ENCODE measurements at places on chromosomes 5 and 9.
A peak's percentile ranks its signal among the peaks of the same experiment; 100 is the strongest.

GRCh38 chr9:26530841-26531240 is 361.8 kb downstream of the CAAP1 start:
- no peak for DNase-seq

DNA sequence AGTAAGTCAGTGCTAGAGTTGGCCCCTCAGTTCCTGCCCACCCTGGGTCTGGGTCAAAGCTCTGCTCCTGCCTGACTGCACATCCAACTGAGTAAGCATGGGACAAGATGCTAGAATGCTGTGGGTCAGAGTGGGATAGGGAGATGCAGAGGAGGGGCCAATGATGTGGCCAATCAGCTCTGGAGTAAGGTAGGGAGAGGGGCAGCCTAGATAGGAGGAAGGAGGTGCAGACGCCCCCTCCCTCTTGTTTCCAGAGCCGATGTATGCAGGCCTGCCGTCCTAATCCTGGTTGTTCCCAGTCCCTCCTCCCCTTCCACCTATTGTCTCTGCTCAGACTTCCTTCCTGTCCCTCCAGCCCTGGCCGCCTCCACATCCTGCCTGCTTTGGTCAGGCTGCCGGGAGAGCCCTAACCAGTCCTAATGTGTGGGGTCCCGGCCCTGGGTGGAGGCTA is 1.3 kb downstream of the ARAP3 start:
- DNase-seq: no peak

DNA sequence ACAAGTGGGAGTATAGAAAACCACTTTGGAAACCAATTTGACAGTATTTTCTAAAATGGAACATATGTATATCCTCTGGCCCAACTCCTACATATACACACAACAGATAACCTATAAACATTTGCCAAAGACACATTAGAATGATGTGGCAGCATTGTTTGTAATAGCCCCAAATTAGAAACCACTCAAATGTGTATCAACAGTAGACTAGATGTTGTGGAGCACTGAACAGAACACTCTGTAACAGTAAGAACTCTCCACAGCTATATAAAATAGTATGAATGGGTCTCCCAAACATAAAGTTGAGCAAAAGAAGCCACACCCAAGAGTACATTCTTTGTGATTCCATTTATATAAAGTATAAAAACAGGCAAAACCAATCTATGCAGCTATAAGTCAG is 6.1 kb downstream of the ZNF622 start:
- DNase-seq: no peak

GRCh38 chr9:82777366-82777765 is 285.6 kb downstream of the RASEF start:
- no peak for DNase-seq

DNA sequence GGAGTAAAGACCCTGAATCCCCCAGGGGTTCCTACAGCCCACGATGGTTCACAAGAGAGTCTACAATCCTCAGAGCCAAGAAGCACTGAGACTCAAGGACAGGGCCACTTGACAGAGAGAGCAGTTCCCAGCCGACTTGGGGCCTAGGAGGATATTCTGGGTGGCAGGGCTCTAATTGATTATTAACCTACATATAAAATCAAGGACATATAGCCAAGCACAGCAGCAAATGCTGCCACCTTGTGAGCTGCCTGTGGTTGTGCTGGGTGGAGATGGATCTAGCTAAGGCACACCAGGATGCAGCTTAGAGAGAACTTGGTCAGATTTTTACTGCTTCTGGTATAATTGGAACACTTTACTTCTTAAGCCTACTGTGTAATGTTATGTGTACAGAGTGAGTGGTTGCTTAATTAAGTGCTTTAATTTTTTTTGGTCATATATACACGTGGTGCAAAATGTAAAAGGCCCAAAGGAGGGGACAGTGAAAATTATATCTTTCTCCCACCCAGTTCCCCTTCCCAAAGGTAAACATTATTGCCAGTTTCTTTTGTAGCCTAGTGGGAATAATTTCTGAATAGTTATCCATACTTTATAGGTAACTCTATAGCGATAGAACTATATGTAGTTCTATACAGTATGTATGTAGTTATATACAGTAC is 78.8 kb downstream of the F2RL2 start:
- DNase-seq: no peak

DNA sequence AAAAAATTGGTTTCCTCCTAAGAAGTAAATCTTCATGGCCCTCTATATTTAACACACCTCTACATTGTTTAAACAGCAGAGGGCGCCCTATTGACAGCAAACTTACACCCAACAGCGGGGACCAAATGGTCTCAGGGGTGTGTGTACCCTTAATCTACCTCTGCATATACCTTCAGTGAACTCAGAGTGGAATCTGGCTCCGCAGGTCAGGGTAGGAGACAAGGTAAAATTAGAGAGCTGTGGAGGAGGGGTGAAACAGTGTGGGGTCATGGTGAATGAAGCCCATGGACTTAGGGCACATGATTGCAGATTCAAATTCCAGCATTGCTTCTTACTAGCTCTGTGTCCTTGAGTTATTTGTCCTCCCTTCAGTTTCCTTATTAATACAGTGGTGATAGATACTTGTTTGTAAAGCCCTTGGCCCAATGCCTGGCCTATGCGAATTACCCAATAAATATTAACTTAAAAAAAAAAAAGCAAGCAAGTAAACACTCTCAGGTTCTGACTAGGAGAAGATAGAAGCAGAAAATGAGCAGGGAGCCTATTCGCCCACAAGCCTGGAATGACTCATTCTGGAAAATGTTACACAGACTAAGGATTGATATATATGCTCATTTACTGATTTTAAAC is 122.9 kb downstream of the CAVIN4 start:
- DNase-seq: peak; percentile 71

DNA sequence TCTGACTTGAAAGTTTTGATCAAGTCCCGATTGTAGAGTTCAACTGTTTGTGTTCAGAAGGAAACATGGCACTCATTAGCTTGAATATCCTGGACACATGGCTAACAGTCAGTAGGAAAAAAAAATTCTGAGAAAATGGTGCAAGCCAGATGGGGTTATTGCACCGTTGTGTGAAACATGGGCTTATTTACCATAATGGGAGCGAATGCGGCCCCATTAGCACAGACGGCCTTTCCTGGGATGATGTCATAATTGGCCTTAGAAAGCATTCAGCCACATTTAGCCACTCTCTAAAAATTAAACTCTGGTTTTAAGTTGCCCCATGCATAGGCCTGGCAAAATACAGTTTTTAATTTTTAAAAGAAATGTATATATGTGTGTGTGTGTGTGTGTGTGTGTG is 112.1 kb downstream of the IRX2 start:
- DNase-seq: no peak

GRCh38 chr5:66178799-66179198 is 34.7 kb downstream of the SREK1 start:
- no peak for DNase-seq

DNA sequence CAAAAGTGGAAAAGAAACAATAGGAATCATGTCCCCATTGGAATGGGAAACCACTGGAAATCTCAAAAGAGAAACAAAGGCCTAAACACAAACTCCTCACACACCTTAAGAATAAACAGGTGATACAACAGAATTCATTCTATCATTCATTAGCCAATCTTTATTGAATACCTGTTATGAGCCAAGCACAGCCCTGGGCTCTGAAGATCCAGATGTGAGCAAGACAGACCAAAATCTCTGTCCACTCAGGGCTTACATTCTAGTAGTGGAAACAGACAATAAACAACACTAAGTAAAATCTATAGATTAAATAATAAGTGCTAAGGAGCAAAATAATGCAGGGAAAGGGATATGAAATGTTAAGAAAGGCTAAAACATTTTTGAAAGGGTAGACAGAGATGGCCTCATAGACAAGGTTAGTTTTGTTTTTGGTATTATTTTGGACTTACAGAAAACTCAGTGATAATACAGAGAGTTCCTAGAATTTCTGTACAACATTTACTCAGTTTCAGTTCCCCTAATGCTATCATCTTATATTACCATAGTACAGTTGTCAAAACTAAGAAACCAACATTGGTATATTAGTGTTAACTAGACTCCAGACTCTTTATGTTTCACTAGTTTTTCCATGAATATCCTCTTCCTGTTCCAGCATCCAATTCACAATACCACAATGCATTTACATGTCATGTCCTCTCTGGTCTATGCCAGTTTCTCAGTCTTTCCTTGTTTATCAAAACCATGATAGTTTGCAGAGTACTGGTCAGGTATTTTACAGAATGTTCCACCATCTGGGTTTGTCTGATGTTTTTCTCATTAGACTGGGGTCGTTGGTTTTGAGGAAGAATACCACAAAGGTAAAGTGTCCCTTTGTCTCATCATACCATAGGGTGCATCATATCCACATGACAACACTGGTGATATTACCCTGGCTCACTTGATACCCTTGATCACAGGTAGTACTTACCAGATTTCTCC is 103.7 kb downstream of the SIL1 start:
- DNase-seq: no peak

DNA sequence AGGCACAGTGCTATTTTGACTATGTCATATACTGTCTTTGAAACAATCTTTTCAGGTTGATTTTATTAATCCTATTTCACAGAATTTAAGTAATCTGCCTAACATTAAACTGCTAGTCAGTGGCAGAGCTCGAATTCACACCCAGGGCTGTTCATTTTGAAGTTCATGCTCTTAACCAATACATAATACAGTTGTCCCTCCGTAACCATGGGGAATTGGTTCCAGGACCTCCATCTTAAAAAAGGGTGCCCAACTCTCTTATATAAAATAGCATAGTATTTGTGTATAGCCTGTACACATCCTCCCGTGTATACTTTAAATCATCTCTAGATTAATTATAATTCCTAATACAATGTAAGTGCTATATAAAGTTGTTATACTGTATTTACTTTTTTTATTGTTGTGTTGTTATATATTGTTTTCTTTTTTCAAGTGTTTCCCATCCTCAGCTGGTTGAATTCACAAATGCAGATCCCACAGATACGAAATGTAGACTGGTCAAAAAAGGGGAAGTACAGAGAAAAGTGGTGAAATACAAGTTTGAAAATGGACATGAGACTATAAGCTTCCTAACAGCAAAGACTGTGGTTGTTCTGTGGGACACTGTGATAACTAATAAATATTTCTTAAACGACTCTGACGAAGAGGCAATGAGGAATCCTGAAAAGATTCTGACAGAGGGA is 18.3 kb downstream of the RFX3 start:
- DNase-seq: no peak

- no peak for DNase-seq
Measured at GRCh38 chr9:129849901-129850300, 14.6 kb downstream of the USP20 start.

DNA sequence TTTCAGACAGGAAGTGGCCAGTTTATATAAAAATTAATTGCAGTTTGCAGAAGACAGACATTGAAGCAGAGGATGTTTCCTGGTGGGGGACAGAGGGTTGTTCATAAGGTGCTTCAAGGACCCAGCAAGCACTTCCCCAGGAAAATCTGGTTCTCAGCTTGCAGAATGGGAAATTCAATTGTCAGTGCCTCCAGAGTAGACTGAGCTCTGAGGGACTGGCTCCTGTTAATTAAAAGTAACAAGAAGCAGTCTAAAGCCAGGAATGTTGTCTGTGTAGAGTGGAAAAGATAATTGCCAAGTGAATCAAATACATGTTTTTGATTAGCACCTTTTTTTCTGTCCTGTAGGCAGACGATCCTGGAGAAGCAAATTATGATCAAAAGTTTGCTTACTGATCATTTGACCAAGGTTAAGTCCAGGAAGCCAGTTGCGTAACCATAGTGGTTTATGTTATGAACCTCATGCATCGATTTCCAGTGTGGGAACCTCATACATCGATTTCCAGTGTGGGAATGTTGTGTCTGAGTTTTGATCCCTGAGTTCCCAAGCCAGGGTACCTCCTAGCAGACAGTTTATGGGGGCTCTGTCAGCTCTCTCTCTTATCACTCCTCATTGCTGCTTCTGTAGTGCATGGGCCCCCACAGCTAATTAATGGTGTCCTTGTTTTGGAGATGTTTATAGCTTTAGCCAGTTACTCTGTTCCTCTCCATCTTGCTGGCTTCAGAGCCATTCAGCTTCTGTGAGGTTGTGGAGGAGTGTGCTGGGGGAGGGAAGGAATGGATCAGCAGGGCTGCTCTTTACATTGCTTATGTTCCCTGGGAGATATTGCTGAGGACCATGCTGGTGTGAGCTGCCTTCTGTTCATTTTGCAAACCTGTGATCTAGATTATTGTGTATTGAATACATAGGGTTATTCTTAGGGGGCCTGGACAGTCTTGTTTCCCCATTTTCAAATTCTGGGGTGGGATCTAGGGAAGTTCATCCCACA is 17.1 kb downstream of the MSANTD3 start:
- DNase-seq: no peak

GRCh38 chr5:1570975-1571374 is 47.2 kb upstream of the LPCAT1 start:
- no peak for DNase-seq

DNA sequence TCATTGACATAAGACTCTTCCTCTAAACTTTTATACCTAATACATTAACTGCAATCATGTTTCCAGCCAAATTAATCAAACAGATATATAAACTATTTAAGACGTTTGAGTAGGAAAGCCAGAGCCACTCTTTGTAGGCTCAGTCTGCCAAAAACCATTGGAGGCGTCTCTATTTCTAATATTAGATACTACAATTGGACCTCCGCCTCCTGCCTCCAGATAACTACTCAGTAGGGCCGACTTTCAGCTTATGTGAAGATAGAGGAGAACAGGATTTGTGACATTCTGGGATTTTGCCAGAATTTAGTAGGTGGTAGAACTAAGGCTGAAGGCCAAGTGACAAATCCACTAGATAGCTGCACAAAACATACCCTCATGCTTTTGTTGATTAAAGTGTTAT is 463.0 kb downstream of the CETN3 start:
- no peak for DNase-seq

GRCh38 chr5:173627271-173627670 is 10.8 kb upstream of the BOD1 start:
- no peak for DNase-seq

- no peak for DNase-seq
Measured at GRCh38 chr5:67196537-67197059, at the start of gene CD180. Gene CD180 (minus strand): TSS chr5:67196799. CDS start chr5:67196641, 158 bp downstream.

DNA sequence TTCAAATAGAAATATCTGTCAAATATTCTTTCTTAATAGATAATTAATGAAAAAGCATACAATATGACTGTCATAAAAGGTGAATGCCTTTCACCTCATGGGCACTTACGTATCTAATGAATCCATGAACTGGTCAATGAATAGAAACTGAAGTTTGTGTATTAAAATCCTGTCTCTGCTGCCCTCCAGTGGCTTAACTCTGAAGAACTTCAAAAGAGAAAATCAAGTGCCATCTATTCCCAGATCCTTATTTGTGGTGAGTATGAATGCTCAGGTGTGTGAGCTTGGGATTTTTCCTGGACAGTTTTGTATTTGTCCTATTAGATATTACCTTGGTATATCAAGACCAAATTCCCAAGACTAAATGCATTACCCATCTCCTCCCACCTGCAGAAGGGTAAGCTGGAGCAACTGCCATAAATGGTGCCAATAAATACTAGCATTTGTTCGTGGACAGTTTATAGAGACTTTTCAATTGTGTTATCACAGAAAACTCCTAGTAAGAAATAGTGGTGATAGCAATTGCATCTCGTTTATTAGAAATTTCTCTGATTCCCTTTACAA is 44.0 kb upstream of the SVEP1 start:
- DNase-seq: peak; percentile 88

- DNase-seq: no peak
Measured at GRCh38 chr5:99138911-99139310, 210.1 kb upstream of the CHD1 start.

All from NCI-H1417 (cell line).